Karpas-422 (cell line): ENCODE measurements at places on chromosomes 5 and 9.

- no peak for DNase-seq
Observed at GRCh38 chr9:126664900-126665643, 51.3 kb downstream of the LMX1B start.

DNA sequence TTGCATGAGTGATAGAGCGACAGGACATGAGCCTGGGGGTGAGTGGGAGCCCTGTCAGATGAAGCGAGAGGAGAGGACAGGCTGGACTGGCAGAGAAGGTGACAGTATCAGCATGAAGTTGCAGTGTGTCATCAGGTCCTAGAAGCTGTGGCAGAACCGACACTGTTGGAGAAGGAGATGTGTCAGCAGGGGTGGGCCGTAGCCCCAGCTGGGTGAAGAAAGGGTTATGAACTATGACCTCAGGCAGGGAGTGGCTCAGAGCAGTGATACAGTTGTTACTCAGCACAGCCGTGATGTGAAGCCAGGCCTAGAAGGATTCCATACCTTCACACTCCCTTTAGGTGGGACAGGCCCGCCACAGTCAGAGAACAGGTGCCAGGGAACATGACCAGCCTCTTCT, 7.6 kb downstream of the PCYOX1L start:
- no peak for DNase-seq

- DNase-seq, result peak; percentile 44
Observed at GRCh38 chr9:36772449-36773403, 200.0 kb downstream of the MELK start.

DNA sequence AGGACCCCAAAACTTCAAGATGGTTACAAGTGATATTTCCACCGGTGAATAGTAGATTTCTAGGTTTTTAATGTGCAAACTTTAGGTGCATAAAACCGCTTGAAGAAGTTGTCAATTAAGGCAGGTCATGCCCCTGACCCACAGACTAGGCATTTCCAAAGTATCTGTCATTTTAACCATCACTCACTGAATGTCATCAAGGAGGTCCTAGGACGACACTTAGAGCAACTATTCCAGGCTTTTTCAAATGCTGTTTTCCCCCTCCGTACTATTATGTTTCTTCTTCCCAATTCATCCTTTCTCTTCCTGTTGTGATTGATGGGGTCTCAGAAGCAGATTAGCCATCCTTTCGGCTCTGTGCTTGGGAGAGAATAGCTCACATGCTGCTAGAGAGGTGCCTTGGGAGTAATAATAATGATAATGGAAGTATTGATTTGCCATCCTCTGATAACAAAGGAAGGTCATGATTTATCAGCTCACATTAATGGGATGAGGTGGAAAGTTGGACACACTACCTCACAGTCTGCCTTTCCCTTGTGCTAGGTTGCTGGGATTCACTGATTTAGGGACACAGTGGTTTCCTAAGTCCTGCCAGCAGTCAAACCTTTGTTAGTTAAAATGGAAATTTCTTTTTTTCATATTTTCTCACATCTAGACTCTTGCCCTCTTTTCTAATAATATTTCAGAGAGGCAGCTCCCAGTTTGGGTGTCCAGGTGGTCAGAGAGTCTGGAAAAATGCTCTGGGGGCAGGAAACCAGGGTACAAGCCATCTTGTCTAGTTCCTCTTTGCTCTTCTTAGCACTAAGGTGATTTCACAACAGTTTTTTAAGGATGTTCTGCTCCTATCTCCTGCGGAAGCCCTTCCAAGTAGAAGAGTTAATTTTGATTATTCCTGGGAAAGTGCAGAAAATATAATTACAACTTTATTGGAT, 67.0 kb downstream of the PTTG1 start:
- no peak for DNase-seq

- DNase-seq, result no peak
Observed at GRCh38 chr5:180259260-180259611, 32.6 kb downstream of the MAPK9 start.

GRCh38 chr5:81005708-81006107, 45.5 kb downstream of the RASGRF2 start:
- DNase-seq, result no peak

GRCh38 chr5:1208743-1209488, 7.5 kb downstream of the SLC6A19 start:
- DNase-seq, result no peak

DNA sequence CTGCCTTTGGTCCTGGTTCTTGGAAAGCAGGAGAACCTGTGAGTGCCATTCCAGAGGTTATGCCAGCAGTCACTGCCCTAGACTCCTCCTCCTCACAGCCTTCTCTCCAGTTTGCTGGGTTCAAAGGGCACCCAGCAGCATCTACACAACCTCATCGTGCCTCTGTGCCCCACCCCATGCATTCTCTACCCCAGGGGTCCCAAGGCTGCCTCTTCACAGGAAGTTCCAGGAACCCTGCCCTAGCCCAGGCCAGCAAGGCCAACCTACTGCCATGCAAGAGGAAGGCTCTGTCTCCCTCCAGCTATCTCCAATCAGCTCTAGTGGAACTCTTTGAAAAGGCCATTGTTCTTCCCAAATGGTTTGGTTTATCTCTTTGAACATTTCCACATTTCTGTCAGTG, 21.2 kb downstream of the ENC1 start:
- DNase-seq, result no peak

DNA sequence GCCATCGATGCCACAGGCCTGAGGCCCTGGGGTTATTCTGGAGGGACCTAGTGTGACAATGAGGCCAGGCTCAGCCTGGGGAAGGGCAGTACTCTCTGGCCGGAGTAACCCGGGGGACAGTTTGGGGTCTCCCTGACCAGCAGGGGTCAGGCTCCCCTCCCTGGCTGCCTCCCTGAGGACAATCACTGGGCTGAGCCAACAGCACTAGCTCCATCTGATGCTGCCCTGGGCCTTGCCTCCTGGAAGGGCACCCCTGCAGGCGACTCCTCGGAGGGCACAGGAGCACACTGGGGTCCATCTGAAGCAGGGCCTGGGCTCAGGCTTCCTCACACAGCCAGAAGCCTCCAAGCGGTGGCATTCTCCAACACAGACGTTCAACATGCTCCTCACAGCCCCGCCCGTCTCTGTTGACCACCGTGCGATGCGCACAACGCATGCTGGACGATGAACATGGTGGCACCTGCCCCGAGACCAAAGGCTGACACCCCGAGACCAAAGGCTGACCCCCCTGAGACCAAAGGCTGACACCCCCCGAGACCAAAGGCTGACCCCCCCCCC, 68.3 kb downstream of the ADAMTS2 start:
- no peak for DNase-seq

GRCh38 chr5:15499528-15500324, at the start of gene FBXL7:
FBXL7 (plus strand) TSS chr5:15500180.
- DNase-seq, result no peak

DNA sequence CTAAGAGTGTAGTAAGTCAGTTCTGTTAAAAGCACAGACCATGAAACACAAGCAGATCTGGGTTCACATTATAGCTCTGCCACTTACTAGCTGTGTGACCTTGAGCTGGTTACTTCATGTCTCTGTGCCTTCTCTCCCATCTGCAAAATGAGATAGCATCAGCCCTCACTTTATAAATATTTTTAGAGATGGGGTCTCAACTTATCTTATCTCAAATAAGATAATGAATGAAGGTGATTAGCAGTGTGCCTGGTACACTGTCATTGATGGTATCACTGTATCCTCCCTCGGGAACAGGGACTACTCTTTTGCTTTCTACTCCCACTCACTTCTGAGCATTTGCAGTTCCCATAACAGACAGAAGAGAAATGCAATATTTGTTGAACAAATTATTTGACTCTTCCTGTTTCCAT, 52.4 kb downstream of the GALNT10 start:
- no peak for DNase-seq

DNA sequence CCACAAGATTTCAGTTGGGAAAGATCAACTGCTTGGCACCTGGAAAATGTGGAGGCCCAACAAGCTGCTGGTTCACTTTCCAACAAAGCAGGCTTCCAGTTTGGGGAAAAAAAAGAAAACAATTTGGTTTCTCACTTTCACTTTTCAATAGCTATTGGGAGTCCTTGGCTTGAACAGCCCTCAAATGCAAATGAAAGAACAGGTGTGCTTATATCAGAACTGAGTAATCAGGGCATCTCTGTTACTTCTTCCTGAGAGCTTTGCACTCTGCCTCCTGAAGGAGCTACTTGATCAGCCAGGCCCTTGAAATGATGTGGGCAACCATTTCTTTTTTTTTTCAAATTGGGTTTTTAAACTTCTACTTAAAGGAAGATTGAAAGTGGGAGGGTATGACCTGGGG, 73.5 kb downstream of the MFAP3 start:
- DNase-seq, result peak; percentile 37

DNA sequence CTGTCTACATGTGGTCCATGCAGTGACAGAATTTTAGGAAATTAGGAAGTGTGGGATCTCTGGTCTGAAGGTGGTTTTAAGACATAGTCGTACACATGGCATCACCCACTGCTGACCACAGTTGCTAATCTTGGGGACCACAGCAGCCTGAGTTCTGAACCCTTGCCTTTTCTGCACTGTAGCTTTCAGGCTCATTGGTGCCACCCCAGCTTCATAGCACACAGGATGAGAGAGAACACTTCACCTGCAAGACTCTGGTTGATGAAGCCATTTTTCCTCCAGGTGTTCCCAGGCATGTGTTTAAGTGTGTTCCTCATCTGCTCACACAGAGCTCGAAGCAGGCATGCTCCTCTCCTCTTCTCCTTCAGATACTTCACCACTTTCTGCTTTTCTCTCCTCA, 68.2 kb upstream of the S1PR3 start:
- no peak for DNase-seq

DNA sequence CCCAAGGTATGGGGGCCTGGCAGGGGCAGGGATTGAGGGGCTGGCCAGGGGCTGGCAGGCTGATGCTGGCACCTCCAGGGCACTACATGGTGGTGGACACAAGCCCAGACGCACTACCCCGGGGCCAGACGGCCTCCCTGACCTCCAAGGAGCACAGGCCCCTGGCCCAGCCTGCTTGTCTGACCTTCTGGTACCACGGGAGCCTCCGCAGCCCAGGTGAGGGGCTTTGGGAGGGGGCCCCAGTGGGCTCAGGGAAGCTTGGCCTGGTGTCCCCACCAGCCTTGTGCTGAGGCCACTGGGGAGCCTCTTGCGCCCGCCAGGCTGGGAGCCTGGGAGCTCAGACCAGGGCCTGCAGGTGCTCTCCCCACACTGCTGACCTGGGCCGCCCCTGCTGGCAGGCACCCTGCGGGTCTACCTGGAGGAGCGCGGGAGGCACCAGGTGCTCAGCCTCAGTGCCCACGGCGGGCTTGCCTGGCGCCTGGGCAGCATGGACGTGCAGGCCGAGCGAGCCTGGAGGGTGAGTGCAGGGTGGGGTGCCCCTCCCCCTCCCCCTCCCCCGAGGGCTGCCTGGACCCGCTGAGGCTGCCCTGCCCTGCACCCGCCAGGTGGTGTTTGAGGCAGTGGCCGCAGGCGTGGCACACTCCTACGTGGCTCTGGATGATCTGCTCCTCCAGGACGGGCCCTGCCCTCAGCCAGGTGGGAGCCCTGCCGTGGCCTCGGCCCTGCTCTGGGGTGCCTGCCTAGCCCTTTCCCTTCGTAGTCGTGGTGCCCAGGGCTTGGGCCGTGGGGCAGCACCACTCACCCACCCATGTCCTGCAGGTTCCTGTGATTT, 5.7 kb downstream of the MAMDC4 start:
- no peak for DNase-seq

DNA sequence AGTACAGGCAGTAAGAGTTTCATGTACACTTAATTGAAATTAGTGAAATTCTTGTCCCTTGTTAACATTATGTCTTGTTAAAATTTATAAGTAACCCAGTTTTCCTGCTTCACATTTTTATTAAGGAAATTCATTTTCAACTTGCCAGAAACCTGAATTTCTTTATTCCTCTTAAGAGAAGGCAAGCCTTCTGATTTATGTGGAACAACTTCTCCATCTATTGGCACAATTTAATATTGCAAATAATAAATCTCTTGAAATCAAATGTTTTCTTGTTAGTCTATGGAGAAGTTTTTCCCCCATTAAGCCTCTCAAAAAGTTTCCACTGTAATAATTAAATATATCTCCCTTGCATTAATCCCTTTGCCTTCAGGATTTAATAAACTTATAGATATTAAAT, 33.8 kb upstream of the ACO1 start:
- peak; percentile 75 for DNase-seq

- DNase-seq, result no peak
Observed at GRCh38 chr5:173873306-173873922, 14.7 kb upstream of the CPEB4 start.

GRCh38 chr9:90259311-90260246, 383.0 kb downstream of the DIRAS2 start:
- DNase-seq, result peak; percentile 11

- no peak for DNase-seq
Observed at GRCh38 chr9:83106263-83106662, 43.3 kb upstream of the RASEF start.

- DNase-seq, result no peak
Observed at GRCh38 chr5:102800427-102800826, 45.3 kb downstream of the PAM start.

DNA sequence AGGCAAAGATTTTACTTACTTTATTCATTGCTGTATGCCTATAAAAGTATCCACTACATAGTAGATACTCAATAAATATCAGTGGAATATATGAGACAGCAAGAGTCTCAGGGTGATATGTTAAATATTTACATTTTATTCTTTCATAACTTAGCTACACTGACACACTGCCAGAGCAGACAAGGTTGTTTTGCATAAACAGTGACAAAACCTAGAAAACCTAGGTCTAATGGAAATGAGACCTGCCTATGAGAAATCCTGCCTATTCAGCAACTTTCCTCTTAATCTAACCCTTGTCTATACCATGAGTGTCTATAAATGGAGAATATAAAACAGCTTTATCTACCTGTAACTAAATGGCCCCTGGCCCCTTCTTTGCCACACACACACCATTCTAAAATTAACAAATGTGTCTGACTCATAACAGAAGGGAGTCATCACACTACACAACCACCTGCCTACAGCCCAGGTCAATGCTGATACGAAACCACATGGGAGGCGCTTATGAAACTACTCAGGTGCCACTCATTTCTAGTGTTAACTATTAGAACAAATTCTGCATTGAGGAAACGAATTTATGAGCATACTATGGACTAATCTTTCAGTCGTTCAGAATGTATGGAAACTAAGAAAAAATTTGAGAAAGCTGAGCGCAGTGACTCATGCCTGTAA, 60.3 kb downstream of the UBAP2 start:
- no peak for DNase-seq
